ENCODE measurements at places on chromosomes 1 and 21.

GRCh38 chr1:90175490-90176167 is 180.7 kb downstream of the ZNF326 start:
- no peak for DNase-seq

- no peak for DNase-seq
Observed at GRCh38 chr1:245641384-245641783, 486.6 kb downstream of the KIF26B start.

- DNase-seq: no peak
Observed at GRCh38 chr1:200128081-200128480, 100.6 kb downstream of the NR5A2 start.

DNA sequence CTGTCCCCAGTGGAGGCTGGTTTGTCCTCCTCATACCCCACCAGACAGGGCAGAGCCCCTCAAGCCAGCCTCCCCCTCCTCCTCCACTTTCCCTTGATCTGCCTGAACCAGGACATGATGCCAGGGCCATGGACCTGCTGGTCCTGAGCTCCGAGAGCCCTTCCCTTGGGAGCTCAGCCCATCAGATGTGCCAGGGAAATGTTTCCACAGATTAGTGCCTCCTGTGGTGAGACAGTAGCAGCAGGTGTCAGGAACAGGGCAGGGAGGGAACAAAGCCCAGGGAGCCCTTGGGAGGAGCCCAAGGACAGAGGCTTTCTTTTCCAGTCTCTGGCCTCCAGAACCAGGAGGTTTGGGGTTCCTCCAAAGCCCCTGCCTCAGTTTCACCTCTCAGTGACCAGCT is 14.6 kb upstream of the SLC41A1 start:
- DNase-seq: no peak

GRCh38 chr1:211648980-211649934 is 26.2 kb downstream of the NEK2 start:
- no peak for DNase-seq

- no peak for DNase-seq
Observed at GRCh38 chr1:30731806-30732276, 8.5 kb upstream of the MATN1 start.

- no peak for DNase-seq
Observed at GRCh38 chr1:31031330-31032143, 34.0 kb downstream of the PUM1 start.

- no peak for DNase-seq
Observed at GRCh38 chr1:168693197-168693871, 35.7 kb downstream of the DPT start.

DNA sequence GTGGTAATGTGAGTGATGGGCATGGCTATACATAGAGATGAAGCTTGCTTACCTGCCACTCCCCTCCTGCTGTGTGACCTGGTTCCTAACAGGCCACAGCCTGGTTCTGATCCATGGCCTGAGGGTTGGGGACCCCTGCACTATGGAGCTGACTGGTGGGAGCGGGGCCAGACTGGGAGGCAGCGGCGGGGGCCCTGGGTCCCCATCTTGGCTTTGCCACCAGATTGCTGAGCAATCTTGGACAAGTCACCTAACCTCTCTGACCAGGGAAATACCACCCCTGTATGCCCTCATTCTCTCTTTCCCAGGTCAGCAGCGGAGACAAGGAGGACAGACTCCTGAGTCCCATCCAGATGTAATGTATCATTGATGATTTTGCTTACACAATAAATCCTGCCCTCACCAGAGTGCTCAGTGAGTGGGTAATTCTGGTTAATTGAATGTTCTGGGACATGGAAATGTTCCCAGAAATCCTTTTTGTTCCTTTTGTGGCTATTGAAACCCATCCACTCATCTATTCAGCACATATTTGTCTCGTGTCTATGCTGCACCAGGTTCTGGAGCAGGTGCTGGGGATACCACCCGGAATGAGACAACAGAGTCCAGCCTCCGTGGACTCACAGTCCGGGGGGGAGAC is 4.1 kb upstream of the ARHGEF10L start:
- no peak for DNase-seq

DNA sequence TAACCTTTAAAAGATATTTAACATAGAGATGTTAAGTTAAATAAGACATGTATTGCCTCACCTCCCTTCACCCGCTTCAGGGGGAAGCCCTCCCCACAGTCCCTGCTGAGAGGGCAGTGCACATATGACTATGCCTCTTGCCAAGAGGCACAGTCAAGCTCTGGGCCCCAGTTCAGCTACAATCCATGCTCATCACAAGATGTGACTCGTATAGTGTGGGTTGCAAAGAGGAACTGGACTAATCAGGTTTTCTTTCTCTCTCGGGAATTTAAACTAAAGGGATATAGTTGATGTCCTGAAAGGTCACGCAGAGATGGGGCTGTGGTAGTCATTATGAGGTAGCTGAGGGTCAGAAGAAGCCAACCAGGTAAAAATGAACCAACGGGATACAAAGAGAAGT is 35.6 kb downstream of the LYST start:
- DNase-seq: no peak

All from iPS DF 19.7 (cell line).